ENCODE measurements at places on chromosomes 13 and 19.

DNA sequence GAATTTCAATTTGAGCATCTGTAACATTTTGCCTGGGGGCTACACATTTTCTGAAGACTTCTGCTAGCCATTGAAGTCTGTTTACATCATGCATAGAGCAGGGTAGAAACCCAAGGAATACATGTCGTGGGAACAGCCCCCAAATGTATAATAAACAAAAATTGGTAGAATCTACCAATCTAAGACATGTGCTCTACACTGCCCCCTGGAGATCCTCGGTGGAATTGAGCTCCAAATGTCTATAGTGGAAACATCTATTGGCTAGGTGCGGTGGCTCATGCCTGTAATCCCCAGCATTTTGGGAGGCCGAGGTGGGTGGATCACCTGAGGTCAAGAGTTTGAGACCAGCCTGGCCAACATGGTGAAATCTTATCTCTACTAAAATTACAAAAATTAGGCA lies 57.3 kb downstream of the MBD3L2B start:
- DNase-seq: peak; percentile 45

DNA sequence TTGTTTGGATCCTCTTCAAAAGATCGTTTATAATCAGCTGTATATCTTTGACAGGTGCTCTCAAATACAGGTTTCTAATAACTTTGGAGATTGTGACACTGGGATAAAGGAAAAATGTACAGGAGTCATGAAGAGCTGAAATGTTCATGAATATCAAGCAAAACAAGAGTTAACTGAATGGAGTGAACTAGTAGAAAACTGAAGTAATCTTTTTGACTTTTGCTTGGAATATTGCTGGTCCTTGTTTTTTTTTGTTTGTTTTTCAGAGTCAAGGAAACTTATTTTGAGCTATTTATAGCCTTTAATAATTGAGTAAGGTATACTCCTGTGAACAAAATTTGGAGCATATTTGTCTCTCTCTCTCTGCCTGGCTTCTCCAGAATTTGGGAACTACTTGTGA lies 25.3 kb downstream of the MED4 start:
- DNase-seq: no peak

DNA sequence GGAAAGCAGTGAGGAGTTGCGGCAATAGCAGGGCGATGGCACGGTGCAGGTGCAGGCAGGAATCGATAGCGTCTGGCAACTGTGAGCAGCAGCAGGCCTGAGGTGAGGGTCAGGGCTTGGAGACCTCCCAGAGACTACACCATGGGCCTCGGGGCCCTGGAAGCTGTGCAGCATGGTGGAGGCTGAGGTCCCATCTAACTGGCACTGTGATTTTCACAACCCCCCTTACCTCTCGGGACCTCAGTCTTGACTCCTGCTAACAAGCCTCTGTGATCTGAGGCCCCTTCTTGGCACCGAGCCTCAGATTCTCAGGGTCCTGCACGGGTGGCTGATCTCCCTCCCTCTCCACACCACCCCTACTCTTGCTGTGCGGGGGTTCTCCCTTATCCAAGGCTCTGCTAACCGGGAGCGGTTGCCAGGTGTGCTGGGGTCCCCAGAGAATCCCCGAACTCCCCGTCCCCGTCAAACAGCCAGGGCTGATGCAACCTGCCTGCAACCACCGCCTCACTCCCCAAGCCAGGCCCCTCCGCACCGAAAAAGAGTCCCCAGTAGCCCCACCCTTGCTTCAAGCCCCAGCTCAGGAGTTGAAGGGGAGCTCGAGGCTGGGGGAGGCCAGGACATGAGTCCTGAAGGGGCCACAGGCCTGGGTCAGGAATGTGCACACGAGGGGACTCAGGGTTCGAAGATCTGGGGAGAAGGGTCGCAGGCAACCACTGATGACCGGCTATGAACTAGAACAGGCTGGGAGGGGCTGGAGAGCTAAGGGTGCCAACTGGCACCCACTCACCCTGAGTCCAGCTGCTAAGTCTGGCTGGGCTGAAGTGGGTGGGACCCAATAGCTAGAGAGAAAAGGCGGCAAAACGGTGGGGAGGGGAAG lies 4.8 kb upstream of the ATF5 start:
- no peak for DNase-seq

GRCh38 chr19:41956621-41957020 lies 2.5 kb downstream of the RABAC1 start:
- no peak for DNase-seq

DNA sequence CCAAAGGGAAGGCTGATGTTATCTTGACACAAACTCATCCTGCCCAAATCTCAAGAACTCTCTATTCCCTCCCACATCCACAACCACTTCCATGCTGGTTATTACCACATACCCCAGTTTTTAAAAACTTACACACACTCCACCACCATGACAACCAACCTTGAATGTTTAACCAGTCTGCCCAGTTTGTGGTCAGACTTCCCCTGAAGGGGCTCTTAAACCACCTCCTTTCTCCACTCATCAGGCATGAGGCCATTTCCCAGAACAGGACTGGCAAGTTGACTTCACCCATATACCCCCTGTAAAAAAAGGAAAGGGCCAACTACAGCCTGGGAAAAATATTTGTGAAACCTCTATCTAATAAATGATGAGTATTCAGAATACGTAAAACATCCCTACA lies 12.4 kb upstream of the ZSCAN4 start:
- no peak for DNase-seq

GRCh38 chr19:8821748-8822241 lies 10.3 kb downstream of the ZNF558 start:
- no peak for DNase-seq

GRCh38 chr19:8457209-8457608 lies 12.4 kb downstream of the HNRNPM start:
- no peak for DNase-seq
